ENCODE measurements at places on chromosomes 12 and 14. TPM values are rescaled to one million over a fixed set of nuclear protein-coding genes. Genes with fewer than 3 reads are reported as not detected.

- DNase-seq, result no peak
Measured at GRCh38 chr12:33438851-33439586, 600 bp downstream of the SYT10 start.

DNA sequence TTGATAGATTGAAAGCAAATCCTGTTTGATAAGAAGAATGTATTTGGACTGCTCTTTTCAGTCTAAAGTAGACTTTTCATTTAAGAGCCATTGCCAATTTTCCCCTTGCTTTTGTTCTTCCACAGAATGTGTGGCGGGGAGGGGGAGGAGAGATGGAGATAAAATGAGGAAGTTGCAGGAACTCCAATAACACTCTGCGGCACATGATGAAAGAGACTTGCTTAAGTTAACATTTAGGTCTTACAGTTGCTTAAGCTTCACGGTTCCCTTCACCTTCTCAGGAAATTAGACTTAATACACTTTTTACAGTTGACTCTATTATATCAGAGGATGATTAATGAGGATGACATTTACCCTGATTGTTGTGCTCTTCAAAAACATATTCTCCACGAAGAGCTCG, 537.3 kb downstream of the TMTC2 start:
- no peak for DNase-seq

GRCh38 chr12:99553461-99553860, 94.1 kb upstream of the GARIN6 start:
- no peak for DNase-seq

DNA sequence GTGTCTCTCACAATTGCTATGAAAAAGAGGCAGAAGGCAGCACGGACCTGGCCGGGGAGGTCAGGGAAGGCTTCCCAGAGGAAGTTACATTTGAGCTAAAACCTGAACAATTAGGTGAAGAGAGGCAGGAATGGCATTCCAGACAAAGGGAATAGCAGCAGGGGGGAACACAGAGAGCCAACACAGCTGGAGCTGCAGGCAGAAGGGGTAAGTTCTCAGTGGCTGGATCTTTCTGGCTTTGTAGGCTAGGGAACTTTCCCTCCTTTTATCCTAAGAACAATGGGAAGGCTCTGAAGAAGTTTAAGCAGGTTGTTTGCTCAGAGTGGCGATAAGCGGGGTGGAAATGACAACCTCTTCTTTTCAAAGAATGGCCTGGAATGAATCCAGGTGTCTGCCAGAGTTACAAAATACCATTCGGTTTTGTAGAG, 100.0 kb downstream of the PRIMA1 start:
- no peak for DNase-seq

GRCh38 chr12:6316921-6317692, 6.6 kb downstream of the PLEKHG6 start:
- no peak for DNase-seq

GRCh38 chr12:93708952-93709351, 31.8 kb downstream of the CRADD start:
- DNase-seq, result no peak

- no peak for DNase-seq
Measured at GRCh38 chr12:43378448-43378847, 173.6 kb downstream of the ADAMTS20 start.

DNA sequence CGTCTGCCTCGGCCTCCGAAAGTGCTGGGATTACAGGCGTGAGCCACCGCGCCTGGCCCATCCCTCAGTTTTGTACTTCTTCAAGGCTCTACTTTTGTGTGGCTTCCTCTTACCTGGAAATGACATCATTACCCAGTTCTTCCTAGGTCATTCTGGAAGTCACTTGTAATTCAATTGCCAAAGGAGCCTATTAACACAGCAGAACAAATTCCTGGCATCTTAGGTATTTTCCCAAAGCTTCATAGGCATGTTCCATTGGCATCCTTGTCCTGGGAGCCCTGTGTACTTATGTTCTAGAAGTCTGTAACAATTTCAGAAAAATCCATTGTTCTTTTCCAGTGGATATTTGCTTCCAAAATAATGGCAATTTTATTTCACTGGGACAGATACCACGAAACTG, 60.6 kb downstream of the DAAM1 start:
- DNase-seq, result no peak

GRCh38 chr14:37114002-37114401, 58.4 kb downstream of the SLC25A21 start:
- DNase-seq, result no peak

The CFAP73 gene
- total RNA-seq, result not detected

The TSHR gene
- total RNA-seq, result not detected

The GPN3 gene
- 43.9 TPM for total RNA-seq

The AKAP5 gene
- 2.5 TPM for total RNA-seq

The SGPP1 gene
- 14.0 TPM for total RNA-seq

All from activated T-helper 2 cell treated with anti-CD3 and anti-CD28 coated beads, Interferon-gamma antibody, Interleukin-2, Interleukin-4, amounts not matched to agents 10 μg/mL and 5 μg/mL and 100 μg/mL, durations not matched to agents 14 hours and 24 hours and 36 hours (primary cell).